ENCODE measurements at places on chromosomes 3 and 15.

GRCh38 chr3:31572236-31573004 is 39.7 kb downstream of the STT3B start:
- DNase-seq: no peak

DNA sequence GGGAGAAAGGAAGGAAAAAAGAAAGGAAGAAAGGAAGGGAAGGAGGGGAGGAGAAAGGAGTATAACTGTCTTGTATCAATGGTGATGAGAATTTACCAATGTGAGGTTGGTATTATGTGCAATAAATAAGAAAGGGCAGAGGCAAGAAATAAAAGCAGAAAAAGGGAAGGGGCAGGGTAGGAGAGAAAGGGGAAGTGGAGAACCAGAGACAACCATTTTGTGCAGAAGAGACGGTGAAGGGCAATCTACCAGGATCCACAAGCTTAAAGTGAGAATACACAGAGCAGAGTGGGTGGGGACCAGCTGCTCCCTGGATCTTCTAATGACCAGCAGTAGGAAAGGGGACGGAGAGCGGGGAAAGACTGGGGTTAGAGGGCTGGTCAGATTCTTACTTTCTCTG is 106.9 kb upstream of the SLCO2A1 start:
- no peak for DNase-seq

DNA sequence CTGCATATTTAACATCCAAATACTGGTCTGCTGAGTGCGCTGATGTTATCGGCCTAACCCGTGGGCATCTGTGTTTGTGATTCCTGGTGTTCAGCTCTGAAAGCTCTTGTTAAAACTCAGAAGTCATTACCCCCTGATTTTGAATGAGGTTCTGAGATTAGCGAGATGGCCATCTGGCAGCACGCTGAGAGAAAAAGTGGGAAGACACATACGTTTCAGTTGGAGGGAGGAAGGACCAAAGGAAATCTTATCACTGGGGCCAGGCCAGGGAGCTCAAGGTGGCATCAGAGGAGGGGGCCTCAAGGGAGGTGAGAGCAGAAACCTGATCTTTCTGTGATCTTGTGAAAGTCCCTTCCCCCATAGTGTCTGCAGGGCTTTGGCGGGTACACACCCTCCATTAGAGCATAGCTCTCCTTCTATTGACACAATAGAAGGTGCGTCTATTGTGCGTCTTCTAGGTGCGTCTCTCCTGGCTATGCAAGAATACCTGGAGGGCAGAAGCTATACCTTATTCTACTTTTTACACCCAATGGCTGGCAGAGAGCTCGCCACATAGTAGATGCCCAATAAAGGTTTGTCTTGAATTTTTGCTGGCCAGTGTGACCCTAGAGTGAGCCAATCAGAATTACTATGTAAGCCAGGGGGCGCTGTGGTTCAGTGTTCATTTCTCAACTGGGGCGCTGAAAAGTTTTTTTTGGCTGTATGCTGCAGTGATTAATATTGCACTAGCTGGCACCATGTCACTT is 182.4 kb downstream of the SHQ1 start:
- DNase-seq: no peak

DNA sequence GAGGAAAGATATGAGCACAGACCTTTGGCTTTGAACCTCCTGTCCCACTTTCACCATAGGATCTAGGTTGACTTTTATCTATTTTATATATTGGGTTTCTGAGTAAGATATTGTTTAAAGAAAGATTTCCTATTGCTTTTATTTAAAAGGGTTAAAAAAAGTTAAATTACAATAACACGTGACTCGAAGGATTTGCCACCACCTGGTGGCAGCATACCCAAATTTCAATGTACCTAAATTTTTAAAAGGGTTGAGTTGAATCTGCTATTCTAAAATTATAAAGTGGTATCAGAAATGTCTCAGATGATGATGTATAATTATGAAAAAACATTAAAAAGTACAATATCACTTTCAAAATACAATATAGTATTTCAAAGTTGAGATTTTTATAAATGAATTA is 368.4 kb downstream of the MECOM start:
- no peak for DNase-seq

DNA sequence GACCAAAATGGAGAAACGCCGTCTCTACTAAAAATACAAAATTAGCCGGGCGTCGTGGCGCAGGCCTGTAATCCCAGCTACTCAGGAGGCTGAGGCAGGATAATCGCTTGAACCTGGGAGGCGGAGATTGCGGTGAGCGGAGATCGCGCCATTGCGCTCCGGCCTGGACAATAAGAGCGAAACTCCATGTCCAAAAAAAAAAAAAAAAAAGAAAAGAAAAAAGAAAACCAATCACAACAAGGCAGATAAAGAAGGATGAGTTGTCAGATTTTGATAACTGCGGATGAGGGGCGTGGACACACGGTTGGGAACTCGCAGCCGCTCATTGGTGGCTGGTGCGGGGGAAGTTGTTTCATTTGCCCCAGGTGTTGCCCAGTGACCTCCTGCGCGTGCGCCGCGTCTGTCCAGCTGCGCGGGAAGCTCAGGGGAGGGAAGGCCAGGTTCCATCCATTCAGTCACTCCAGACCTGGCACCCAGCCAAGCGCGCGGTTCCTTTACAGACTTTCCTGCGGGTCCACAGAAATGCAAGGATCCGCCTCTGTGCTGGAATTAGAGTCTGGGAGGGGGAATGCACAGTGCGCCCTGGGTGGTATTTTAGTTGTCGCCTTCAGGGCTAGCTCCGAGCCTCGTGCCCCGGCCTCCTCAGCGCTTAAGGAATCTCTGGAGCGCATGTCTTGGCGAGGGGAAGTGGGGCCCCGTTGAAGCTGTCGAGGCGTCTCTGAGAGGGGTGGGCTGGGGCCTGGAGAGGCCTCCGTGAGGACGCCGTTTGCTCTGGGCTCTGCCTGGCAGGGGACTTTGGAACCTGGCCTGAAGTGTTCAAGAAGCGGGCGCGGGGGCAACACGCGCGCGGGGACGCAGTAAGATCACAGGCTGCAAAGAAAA is 708 bp upstream of the GCHFR start:
- no peak for DNase-seq

- DNase-seq: no peak
Observed at GRCh38 chr15:94582368-94582767, 351.0 kb downstream of the MCTP2 start.

DNA sequence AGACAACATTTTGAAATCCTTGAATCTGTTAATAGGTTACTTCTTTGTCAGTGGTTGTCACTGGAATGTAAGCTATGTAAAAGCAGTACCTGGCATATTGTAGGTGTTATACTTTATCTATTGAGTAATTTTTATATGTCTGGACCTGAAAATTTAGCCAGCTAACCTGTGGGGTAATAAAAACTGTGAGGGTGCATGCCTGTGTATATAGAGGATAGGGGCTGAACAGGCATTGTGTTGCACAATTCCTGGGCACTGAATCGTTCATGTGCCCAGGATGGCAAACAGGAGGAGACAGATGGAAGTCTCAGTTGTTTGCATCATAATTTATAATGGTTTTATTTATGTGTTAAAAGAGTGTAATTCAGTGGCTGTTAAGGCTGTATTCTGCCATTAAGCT is 67.1 kb downstream of the ARMC8 start:
- DNase-seq: no peak

DNA sequence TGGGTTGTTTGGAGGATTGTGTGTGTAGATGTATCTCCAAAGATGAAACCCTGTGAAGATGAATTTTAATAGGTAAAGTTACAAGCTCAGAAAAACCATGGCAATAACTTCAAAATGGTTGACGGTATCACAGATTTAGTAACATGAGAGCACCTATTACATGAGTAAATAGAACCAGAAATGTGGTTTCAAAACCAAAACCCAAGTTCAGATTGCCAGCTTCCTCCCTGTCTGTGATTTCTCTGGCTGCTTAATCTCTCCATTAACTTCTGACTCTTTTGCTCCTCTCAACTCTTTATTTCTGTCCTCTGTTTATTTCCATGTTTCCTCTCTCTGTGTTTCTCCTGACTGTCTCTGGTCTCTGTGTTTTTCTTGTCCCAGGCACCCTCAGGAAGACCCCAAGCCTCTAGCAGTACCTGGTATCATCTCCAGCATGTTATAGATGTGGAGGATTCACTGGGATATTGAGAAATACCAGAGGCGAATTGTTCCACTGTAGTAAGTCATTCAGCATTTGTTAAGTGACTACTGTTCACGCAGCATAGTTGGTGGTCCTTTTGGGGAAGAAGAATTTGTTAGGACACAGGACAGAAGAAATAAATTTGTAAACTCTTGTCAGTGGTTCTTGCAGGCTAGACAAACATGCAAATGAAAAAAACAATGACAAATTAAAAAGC is 138.8 kb downstream of the BBX start:
- no peak for DNase-seq

- no peak for DNase-seq
Observed at GRCh38 chr3:154059833-154060232, 61.4 kb upstream of the ARHGEF26 start.

- no peak for DNase-seq
Observed at GRCh38 chr3:179666436-179667035, 13.7 kb downstream of the USP13 start.

- DNase-seq: no peak
Observed at GRCh38 chr3:39028546-39028945, 23.2 kb downstream of the SCN11A start.

GRCh38 chr15:87741350-87741749 is 515.2 kb downstream of the NTRK3 start:
- DNase-seq: no peak

- DNase-seq: no peak
Observed at GRCh38 chr15:82852941-82853561, 43.6 kb downstream of the WHAMM start.

DNA sequence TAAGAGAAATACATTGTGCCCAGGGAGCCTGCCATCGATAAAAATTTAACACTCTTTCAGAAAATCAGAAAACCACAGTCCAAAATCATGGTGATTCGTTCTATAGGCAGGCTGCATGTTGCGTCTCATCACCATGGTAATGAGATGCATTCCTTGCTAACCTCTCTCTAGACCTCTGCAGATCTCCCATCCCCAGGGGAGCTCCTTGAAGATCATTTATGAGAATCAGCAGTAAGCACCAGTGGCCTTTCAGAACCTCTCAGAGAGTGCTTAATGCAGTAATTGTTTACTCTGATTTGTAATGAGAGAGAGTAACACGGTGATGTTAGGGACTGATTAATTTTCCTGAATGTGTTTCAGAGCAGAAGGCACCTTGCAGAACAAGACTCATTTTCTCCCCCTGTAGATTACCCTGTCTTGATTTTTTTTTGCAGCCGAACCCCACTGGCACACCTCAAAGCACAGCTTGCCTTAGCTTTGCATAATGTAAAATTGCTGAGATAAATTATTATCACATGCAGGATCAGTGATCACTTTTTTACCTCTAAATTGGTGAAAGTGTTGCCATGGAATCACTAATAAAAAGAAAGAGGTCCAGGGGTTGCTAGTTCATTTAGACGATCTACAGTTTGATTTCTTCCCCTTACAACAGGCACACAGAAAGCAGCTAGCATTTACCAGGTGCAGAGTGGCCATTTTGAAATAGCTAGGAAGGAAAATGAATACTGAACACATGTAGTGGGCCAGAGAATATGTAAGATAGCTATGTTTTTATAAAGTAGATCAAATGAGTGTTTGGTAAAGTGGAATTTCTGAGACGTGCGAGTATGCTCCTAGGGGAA is 98.9 kb upstream of the CHL1 start:
- DNase-seq: no peak

GRCh38 chr15:77243135-77243534 is 172.2 kb upstream of the TSPAN3 start:
- DNase-seq: no peak

GRCh38 chr3:188567478-188568195 is 413.7 kb downstream of the LPP start:
- no peak for DNase-seq

- DNase-seq: no peak
Observed at GRCh38 chr3:127787071-127787490, 35.2 kb downstream of the MGLL start.

DNA sequence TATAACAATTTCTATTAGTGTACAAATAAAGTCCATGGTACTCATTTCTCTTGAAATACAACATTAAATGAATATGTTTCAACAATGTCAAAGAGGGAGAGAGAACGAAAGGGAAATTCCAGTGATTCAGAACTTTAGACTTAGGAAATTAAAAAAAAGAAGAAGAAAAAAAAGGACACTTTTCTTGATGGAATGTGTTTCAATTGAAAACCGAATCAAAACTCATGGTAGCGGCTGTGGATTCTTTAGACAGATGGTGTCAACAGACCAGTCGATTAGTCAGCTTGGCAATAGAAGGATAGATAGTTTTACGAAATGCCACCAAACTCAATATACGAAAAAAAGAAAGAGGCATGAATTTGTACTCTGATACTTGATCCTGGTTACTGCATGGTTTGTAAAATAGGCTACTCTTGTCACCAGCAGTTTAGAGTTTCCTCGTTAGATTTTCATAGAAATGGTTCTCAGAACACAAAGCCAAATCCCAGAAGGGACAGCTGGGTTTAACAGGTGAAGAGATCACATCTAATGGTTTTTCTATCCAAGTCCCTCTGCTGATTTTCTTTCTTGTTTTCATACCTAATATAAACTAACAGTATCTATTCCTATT is 793.5 kb downstream of the ROBO1 start:
- DNase-seq: peak; percentile 21

Measured in AG09309 (cell line).